ENCODE measurements at places on chromosomes 13 and 19.

DNA sequence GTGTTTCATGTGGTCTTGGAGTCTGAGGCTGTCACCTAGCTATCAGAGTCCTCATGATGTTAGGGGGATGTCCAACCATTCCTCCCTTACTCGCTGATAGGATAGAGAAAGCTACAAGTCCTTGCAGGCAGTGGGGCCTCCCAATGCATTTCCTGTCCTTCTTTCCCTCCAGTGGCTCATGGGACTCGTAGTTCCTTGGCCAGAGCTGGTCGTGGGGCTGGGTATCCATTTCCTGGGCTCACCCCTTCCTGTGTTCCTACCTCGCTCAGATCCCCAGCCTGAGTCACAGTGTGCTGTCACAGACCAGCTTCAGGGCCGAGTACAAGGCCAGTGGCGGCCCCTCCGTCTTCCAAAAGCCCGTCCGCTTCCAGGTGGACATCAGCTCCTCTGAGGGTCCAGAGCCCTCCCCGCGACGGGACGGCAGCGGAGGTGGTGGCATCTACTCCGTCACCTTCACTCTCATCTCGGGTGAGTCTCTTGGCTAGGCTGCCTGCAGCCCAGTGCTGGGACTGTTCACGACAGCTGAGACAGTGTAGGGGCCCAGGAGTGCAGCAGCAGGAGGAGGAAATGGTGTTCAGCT is 19.1 kb downstream of the TMEM150B start:
- no peak for DNase-seq

- DNase-seq, result no peak
Measured at GRCh38 chr13:83211301-83211700, 671.0 kb downstream of the SLITRK1 start.

DNA sequence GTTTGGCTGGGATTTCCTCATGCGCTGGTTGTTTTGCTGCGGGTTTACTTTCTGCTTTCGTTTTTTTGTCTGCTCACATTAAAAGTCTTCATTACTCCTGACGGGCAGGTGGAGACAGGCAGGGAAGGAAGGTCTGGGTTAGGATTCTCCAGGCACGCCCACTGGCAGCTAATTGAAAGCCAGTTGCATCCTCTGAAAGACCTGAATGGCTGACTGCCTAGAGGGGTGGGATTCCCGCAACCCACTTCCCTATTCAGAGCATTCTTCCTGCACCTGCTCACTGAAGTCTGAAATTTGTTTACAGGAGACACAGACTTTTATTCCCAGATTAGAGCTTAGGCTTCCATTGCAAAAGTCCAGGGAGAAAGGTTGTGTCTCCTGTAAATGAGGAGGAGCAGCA is 172.0 kb downstream of the UQCRFS1 start:
- DNase-seq, result no peak

DNA sequence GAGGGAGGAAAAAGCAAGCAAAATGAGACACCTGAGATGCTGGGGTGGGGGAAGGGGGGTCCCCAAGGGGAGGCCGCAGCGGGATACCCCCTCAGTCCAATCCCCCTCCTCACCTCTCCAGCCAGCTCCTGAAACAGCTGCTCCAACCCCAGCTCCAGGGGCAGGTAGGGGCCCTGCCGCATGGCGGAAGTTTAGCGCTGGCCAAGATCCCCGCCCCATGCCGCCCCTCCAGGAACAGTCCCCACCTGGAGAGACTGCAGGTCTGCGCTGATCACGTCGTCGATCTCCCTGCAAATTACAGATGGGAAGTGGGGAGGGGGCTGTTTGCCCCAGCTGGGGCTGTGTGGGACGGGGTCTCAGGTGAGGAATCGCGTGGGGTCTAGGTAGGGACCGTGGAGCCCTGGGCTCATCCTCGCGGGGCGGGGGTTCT is 9.0 kb downstream of the CAPN12 start:
- no peak for DNase-seq

DNA sequence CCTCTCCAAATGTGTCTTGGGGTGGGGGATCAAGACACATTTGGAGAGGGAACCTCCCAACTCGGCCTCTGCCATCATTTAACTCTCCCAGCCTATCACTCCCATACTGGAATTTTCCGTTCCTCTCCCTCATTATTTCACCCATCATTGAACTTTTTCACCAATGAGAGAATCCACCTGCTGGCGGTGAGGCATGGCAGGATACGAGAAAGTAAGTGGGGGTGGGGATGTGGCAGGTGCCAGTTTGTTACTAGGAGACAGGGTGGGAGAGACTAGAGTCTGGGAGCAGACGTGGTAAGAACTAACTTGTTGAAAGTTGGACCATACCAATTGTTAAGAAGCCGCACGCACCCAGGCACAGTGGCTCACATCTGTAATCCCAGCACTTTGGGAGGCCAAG is 6.9 kb downstream of the GIPR start:
- DNase-seq, result no peak

Data from stimulated activated CD8-positive, alpha-beta memory T cell treated with anti-CD3 and anti-CD28 coated beads, Interleukin-4, amount 100 ng/mL, for 4 hours (primary cell).